Lower lobe of right lung (tissue), 2 donors: ENCODE measurements at places on chromosomes 4 and X. TPM values are rescaled to one million over a fixed set of nuclear protein-coding genes. Genes with fewer than 3 reads are reported as not detected.

TBC1D9 gene
- total RNA-seq, result 42.6 TPM

DNA sequence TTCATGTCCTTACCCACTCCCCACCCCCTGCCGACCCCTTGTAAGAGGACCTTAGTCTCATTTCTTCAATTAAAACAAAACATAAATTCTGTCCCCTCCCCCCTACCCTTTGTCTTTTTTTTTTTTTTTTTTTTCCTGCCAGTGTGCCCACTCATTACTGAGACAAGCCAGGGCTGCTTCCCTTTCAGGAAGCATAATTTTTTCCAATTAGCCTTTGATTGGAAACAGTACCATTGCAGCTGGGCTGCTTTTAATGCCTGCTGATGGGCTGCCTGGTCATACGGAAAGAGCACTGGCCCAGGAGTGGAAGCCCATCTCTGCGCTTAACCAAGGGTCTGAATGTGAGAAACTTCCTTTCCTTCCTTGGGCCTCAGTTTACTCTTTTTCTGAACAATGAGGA, 18.6 kb upstream of the CAPN6 start:
- H3K27ac ChIP-seq, result no peak overlapping the region
- H3K36me3 ChIP-seq, result no peaks in the 10 kb centered on the region
- DNase-seq, result no peak
- H3K4me3 ChIP-seq, result no peak overlapping the region

DNA sequence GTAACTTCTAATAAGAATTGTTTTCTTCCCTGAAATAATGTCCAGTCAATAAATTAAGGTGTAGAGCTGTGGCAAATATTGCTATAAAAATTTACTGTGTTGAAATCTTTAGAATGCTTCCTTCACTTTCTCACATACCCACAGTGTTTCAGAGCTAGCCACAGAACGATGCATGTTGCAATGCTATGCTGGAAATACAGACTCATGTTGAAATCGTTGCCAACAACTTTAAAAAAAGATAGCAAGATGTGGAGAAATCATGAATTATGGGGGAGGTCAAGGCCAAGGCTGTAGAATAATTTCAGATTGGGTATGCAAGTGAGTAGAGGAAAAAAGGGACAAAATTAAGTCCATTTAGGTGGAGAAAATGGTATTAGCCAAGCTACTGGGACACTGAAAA, 204.8 kb downstream of the VEGFC start:
- no peaks in the 10 kb centered on the region for H3K36me3 ChIP-seq
- no peak overlapping the region for H3K27ac ChIP-seq
- no peak overlapping the region for H3K4me3 ChIP-seq

PPM1K gene
- total RNA-seq, result 36.5 TPM

- no peak overlapping the region for H3K27ac ChIP-seq
- no peaks in the 10 kb centered on the region for H3K27me3 ChIP-seq
- no peaks in the 10 kb centered on the region for H3K36me3 ChIP-seq
- H3K4me1 ChIP-seq, result no peaks in the 10 kb centered on the region
These were observed 1.8 kb downstream of the PPP1R2C start for GRCh38 chrX:42776195-42776594.

ARMCX1 gene
- 18.8 TPM for total RNA-seq

DNA sequence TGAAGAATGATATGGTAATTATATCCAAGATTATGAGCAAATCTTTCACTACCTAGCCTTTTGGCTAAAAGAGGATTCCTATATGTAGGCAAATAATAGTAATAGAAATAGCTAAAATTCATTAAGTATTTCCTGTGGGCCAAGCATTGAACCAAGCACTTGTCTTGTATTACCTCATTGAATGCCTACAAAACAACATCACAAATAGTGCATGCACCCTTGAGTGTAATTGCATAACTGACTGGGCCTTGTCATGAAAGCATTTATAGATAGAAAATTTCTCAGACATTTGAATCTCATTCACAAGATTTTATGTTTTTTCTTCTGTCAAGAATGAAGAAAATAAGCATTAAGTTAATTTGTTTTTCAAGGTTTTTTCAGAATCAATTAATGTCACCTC, 3.9 kb upstream of the HPGDS start:
- no peak overlapping the region for H3K4me3 ChIP-seq
- H3K36me3 ChIP-seq, result no peaks in the 10 kb centered on the region
- H3K4me1 ChIP-seq, result no peaks in the 10 kb centered on the region
- no peaks in the 10 kb centered on the region for H3K27me3 ChIP-seq

DNA sequence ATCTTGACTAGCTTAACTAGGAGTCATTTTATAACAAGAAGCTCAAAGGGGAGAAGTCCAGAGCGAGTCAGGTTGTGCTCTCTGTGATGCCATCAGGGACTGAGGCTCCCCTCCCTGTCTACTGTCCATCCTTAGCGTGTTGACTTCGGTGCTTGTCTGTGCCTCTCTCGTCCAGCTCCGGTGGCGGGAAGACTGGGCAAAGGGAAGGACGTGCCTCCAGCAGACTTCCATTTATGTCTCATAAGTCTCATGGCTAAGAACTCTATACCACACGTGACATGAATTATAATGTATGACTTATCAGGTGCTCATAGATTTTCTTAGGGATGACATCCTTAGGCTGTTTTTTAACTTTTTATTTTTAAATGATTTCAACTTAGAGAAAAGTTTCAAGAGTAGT, 92.6 kb upstream of the TLR2 start:
- H3K4me3 ChIP-seq, result no peak overlapping the region
- no peak overlapping the region for H3K27ac ChIP-seq
- H3K27me3 ChIP-seq, result no peaks in the 10 kb centered on the region
- no peak for DNase-seq
